ENCODE measurements at places on chromosomes 5 and 9.

GRCh38 chr9:19493174-19493811 lies 84.5 kb downstream of the ACER2 start:
- peak; percentile 36 for DNase-seq

GRCh38 chr5:139278540-139279274 lies 14.8 kb upstream of the MATR3 start:
- DNase-seq = no peak

DNA sequence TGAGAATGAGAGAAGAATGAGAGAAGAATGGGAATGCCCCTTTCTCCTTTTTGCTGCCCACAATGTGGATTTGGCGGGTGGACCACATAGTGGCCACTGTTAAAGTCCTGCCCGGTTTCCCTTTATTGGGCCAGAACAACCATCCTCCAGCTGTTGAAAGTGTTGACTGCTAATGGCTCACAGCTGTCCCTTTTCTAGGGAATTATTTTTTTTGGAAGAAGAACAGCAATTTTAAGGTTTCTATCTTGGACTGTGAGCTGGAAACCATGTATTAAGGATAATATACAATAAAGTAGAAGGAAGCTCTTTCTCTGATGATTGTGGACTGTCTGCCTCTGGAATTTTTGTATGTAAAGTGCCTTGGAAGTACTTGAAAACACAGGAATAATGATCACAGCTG lies 185.9 kb downstream of the DMRT2 start:
- DNase-seq = no peak

DNA sequence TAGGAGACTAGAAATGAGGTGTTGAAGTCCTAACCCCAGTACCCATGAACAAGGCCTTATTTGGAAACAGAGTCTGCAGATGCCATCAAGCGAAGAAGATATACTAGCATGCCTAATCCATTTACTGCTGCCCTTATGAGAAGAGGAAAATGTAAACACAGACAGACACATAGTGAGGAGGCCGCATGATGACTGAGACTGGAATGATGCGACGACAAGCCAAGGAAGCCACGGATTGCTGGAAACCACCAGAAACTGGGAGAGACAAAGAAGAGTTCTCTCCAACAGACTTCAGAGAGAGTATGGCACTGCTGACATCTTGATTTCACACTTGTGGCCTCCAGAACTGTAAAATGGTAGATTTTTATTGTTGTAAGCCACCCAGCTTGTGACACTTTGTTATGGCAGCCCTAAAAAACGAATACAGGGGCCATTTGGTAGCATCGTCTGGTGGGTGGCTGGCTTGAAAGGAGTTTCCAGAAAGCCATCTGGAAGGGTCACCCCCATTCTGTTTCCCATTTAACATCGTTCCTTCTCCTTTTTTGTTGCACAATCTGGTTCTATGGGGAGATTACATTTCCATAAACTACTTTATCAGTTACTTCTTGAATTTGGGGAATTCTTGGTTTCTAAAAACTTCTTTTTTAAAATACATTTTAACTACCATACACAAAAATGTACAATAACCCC lies 193.1 kb downstream of the HSD17B3 start:
- peak; percentile 24 for DNase-seq

DNA sequence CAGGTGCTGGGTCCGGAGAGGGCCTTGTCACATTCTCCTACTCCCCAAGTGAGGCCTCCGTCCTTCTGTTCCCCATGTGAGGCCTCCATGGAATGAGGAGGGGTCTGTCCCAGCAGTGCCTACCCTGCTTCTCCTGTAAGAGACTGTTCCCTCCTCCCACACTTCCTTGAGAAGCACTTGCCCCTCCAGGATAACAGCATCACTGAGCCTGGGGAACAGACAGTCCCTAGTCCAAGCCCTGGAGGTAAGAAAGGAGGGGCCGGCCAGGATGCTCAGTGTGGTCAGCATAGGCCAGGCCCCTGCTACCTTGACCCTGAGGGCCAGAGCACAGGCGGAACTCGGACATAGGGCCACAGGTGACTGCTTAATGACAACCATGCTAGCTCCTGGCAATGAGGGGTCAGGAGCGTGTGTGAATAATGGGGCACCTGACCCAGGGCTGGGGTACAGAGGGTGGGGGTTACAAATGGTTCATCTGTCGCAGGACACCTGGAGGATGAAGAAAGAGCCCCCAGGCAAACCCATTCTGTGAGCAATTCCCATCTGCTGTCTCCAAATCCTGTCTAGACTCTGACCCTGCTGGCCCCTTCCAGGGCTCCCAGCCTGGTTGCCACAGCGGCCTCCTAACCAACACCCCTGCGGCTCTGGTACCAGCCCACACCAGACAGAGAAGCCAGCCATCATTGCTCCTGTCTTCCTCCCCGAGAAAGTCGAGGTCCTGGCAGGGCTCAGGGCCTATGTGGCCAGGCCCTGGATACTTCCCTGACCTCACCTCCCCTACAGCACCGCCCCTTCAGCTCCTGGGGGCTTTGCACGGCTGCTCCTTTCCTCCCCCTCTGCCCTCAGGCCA lies 20.3 kb downstream of the RALGDS start:
- DNase-seq = no peak

DNA sequence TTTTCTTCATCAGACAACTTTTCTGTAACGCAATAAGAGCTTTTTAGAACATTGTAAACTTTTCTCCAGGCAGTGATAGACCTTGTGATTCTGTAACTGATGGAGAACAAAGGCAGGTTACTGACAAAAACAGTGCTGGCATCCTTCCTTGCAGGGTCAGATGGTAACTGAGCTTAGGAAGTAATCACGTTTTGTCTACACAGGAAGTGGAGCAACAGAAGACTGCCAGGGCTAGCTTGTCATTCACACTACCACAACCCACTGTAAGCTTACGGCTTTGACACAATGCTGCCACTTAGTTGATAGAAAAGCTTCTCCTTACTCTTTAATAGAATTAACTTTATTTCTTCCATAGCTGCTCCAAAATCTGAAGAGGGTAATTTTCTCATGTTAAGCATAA lies 46.8 kb downstream of the FBN2 start:
- no peak for DNase-seq

DNA sequence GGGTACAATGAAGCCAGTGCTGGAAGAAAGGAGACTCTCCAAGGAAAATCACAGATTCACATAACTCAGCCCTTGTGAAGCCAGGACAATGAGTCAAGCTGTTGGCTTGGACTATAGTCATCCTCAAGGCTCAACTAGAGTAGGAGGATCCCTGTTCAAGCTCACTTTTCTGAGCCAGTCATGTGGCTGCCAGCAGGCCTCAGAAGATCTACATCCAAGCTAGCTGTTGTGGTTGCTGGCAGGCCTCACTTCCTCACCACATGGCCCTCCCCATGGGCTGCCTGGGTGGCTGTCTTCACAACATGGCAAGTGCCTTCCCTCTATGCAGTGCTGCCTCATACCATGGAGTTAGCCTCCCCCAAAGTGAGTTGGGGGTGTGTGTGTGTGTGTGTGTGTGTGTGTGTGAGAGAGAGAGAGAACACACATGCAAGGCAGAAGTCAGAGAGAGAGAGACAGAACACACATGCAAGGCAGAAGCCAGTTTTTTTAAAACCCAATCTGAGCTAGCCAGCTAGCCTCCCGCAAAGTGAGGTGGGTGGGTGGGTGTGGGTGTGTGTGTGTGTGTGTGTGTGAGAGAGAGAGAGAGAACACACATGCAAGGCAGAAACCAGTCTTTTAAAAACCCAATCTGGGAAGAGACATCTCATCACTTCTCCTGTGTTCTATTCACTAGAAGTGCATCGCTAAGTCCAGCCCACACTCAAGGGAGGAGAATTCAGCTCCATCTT lies 17.1 kb downstream of the SCAI start:
- DNase-seq = peak; percentile 99

- DNase-seq = peak; percentile 91
These were observed 30.6 kb upstream of the SMU1 start for GRCh38 chr9:33106827-33107621.

DNA sequence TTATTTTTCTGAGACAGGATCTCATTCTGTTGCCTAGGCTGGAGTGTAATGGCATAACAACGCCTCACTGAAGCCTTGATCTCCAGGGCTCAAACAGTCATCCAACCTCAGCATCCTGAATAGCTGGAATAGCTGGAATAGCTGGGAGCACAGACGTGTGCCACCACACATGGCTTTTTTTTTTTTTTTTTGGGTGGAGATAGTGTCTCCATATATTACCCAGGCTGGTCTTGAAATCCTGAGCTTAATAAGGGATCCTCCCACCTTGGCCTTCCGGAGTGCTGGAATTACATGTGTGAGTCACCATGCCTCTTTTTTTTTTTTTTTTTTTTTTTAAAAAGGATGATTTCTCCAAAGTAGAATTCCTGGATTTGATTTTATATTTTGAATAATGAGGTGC lies 60.7 kb downstream of the NSD1 start:
- DNase-seq = peak; percentile 93

- DNase-seq = peak; percentile 75
These were observed 168.5 kb upstream of the PIK3R1 start for GRCh38 chr5:68047035-68047434.

- no peak for DNase-seq
These were observed 877 bp upstream of the SCGB3A1 start for GRCh38 chr5:180592176-180592575.

- no peak for DNase-seq
These were observed 58.6 kb upstream of the GARNL3 start for GRCh38 chr9:127205952-127206351.

GRCh38 chr5:170420806-170421412 lies 31.7 kb upstream of the KCNMB1 start:
- peak; percentile 12 for DNase-seq

GRCh38 chr9:7246917-7247522 lies 489.2 kb downstream of the KDM4C start:
- DNase-seq = no peak

DNA sequence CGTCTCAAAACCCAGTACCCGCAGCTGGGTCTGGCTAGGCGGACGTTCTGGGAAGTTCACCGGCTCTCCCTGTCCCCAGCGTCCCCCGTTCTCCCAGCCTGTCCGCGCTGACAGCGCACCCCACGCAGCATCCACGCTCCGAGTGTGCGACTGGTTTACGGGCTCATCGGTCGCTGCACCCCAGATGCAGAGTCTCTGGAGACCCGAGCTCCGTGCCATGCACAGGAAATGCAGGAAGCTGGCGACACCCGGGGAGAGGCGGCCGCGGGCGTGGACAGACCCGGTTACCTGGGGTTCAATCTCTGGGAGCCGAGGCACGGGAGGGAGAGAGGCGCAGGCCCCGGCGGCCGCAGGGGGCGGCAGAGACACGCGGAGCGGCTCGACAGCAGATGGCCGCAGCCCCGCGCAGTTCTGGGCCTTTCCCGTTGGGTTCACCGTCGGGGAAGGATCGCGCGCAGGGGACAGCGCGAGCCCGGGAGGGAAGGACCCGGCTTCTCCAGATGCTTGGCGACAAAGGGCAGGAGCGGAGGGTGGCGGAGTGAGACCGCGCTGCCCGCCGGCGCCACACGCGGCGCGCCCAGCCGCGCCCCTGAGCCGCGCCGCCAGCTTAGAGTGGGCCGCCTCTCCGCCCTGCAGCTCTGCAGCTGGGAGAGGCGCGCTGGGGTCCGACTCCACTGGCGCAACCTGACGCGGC lies 558 bp downstream of the SHROOM1 start:
- no peak for DNase-seq

DNA sequence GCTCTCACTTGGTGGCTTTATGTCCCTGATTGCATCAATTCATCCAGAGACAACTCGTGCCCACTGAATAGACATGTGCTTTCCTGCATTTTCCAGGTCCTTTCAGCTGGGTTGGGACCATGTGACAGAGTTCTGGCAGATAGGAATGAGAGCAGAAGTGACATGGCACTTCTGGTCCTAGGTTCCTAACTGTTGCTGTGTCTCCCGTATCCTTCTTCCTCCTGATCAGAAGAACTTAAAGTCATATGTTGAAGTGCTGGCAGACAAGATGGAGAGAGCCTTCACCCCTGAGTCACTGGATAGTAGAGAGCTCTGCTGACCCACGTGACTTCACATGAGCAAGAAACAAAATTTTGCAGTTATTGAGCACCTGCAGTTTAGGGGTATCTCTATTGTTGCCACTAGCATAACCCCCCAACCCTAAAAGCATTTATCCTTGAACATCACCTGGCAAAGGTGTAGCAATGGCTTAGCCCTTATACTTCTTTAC lies 80.0 kb downstream of the NREP start:
- no peak for DNase-seq

- DNase-seq = no peak
These were observed 48.4 kb upstream of the SMIM23 start for GRCh38 chr5:171736976-171737891.

DNA sequence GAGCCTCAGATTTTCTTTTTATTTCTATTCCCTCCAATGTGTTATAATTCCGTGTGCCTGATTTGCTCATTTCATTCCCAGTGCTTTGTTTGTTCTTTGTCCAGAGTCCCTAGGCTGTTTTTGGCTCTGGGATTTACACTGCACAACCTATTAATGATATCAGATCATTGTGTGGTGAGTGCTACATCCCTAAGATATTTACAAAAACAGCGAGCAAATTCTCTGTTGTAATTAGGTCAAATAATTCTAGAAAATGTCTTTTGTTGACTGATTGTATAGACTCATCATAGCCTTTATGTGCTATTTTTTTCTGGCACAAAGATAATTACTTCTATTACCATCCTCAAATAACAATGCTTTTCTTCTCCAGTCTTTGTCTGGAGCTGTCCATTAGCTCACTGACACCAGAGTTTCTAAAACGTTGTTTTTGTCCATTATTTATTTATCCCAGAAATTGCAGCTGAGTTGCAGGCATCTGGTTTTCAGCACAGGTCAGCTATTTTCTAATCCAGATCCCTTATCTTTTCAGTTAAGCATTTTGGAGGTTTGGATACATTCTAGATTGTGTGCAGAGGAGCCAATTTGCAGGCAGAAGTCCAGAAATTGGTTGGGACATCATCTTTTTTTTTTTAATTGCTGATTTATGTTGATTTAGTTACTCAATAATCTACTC lies 379.9 kb upstream of the DMAC1 start:
- no peak for DNase-seq

DNA sequence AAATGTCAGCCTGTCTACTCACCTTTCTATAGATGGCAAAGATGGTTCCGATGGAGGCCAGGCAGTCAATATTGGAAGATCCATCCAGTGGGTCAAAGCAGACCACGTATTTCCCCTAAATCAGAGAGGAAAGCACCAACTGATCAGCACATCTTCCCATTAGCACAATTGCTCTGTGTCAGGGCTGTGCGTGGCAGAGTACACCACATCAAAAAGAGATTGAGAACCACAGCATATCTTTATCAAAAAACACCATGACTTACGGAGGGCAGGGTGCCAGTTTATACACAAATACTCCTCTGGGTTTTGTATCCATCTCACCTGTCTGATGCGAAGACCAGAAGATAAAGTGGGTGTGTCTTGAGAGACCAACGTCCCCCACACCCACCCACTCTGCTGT lies 9.1 kb downstream of the FBP2 start:
- DNase-seq = no peak

GRCh38 chr5:160339406-160340130 lies 27.2 kb upstream of the CCNJL start:
- no peak for DNase-seq

DNA sequence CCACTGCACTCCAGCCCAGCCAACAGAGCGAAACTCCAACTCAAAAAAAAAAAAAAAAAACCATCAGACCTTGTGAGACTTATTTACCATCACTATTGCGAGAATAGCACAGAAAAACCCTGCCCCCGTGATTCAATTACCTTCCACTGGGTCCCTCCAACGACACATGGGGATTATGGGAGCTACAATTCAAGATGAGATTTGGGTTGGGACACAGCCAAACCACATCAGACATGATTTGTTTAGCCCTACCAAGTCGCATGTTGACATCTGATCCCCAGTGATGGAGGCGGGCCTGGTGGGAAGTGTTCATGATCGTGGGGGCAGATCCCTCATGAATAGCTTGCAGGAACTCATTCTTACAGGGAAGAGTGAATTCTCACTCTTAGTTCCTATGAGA lies 26.6 kb downstream of the MYO10 start:
- DNase-seq = no peak

All from fibroblast of skin of left biceps (primary cell).